ENCODE measurements at places on chromosomes 12 and 14.

- DNase-seq = peak; percentile 13
These were observed 90.0 kb downstream of the SINHCAF start for GRCh38 chr12:31235868-31236395.

DNA sequence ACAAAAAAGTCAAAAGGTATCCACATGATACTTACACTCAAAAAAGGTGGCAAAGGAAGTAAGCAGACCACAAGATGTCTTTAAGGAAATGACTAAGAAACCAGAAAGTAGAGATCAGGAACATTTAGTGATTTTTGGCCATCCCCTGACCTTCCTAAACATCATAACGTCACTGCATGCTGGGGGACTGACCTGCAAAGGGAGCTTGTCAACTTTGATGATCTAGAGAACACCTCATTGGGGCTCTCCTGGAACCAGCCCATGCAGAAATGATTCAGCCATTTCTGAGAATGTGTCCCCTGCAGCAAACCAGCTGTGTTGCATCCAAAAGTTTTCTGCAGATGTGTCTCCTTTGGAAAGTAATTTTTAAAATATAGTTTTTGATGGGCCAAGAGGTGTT, 152.2 kb upstream of the RASSF8 start:
- no peak for DNase-seq

DNA sequence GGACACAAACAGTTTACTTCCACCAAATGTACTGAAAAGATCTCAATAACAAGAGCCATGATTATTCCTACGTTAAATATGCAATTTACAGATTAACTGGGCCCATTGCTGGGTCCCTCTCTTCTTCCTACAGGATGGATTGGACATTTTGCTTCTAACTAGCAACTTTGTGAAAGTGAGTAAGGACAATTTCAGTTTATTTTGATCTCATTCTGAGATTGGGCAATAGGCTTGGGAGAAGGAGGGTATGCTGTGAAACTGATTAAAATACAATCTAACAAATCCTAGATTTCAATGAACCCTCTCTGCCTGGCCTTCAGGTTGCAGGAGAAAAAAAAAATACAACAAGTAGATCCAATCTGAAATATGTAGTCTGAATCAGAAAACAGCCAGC, 121.5 kb downstream of the PRKD1 start:
- no peak for DNase-seq

GRCh38 chr14:63853831-63854293, 1.1 kb downstream of the SYNE2 start:
- DNase-seq = peak; percentile 73

- peak; percentile 22 for DNase-seq
These were observed 62.8 kb downstream of the HRK start for GRCh38 chr12:116818341-116818856.

- DNase-seq = no peak
These were observed 1081.5 kb downstream of the GALC start for GRCh38 chr14:86911486-86911885.

DNA sequence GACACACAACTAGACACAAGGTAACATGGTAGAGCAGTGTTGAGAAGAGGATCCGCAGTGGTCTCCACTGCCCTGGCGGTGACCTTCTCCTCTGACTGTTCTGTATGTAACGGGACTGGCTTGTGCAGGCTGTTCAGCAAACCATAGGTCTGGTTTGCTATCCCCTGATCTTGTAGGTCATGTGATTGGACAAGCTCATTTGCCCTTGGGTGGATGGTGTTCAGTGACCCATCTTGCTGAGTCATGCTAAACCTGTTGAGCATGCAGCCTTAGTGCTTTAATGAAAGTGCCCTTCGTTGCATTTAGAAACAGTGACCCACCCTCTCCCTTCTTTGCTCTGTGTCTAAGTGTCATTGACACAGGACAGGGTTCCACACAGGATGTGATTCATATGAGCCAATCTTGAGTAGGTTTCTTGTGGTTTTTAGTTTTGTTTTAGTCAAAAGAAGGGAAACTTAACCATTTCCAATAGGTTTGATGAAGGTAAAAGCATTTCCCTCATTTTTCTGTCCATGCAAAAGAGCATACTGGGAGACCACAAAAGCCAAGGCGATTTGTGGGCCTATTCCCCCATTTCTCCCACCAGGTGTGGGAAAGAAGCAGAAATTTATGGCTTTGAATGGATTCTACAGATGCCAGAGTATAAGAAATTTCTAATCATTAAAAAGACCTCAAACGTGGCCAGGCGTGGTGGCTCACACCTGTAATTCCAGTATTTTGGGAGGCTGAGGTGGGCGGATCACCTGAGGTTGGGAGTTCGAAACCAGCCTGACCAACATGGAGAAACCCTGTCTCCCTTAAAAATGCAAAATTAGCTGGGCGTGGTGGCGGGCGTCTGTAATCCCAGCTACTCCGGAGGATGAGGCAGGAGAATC, 32.6 kb upstream of the HIF1A start:
- peak; percentile 92 for DNase-seq

- DNase-seq = no peak
These were observed 25.0 kb upstream of the SLC24A4 start for GRCh38 chr14:92297818-92298595.

- DNase-seq = no peak
These were observed 50.8 kb upstream of the ELK3 start for GRCh38 chr12:96143392-96143791.

DNA sequence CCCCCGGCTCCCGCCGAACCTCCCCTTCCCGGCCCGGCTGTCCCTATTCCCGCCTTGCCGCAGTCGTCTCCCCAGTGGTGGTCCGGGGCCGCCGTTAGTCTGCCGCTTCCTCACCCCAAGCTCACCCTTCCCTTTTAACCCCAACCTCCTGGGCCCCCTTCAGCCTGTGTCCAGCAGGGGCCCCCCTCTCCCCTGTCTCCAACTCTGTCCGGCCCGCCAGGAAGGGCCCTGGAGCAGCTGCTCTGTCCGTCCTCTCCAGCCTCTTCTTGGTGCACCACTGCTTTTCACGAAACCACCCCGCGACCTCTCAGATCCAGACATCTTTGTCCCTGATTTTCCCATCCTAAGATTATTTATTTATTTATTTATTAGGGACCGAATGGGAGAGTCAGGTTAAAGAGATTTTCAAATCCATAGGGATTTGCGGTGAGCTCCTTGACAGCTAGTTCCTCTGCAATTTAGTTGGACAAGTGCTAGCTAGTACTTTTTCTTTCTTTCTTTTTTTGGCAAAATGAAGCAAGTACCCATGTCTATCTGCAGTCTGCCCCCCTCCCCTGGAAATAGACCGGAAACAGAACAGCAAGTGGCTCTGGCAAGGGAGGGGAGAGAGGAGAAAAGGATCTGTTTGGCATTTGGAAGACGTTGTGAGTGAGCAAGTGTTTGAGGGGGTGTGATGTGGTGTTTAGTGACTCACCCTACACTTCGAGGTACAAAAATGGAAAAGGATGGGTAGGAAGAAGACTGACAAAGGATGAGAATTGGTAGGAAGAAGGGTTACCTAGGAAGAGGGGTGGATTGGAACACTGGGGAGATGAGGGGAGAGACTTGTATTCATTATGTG, 632 bp downstream of the UBR7 start:
- peak; percentile 61 for DNase-seq

- no peak for DNase-seq
These were observed 369 bp downstream of the DEPDC4 start for GRCh38 chr12:100266585-100266834.

Measured in kidney tubule cell (primary cell).